ENCODE measurements at places on chromosomes 1 and 21.

DNA sequence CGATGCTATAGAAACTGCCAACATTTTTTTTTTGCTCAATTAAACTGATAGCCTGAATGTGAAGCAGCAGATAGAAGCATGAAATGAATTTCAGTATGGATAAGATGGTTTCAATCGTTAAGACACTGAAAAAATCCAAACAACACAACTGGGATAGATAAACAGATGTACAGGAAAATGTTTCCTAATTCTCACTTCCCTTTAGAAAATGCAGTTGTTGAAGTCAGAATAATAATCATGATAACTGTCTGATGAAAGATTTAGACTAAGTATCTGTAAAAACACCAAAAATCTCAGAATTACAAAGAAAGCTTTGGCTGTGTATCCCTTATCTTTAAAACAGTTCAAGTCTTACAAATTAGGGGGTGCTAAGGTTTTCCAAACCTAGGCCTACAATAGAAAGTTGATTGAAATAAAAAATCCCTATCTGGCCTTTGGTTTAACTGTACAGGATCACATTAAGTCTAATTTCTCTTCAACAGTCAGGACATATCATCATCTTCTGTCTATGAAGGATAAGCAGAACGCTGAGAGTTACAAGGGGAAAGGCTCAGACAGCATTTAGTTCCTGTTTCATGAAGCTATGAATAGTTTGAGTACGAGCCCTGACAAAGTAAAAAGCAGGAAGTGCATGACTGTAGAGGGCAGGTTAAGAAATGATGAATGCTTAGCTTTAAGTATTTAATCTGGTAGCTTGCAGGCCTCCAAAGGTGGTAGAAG is 203.2 kb downstream of the APP start:
- no peak for DNase-seq

DNA sequence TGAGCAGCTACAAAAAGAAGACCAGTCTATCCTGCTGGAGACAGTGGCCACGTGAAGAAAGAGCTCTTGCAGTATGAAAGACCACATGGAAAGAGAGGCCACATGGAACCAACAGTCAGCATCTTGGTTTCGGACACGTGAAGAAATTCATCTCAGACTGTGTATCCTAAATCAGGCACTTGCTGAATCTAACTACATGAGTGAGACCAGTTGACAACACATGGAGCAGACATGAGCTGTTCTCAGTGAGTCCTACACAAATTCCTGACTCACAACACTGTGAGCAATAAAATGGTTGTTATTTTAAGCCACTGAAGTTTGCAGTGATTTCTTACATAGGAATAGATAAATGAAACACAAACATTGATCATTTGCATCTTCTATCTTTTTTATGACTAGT is 2.4 kb upstream of the TAF1A start:
- DNase-seq = no peak

DNA sequence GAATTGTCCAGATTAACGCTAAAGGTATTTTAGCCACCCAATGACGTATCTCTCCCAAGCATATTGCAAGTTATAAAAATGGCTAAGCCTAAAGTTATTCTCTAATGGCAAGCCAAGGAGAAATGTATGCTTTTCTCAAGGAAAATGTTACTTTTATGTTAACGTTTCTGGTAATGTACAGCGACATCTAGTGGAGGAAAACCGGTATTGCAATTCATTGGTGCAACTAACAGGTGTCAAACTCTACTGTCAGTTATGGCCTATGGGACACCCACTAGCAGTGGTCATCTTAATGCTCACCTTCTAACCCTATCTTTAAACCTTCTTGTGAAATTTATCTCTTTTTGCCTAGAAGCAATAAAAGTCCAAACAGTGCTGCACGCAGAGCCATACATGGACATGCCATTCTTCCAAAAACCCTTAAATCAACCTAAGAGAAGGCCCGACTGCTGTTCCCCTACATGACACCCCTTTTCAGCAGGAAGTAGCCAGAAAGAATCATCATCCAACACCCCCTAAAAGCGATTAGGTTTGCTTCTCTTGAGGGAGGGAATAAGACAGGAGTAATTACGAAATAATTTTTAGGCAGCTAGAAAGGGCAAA is 68.7 kb upstream of the LRIF1 start:
- peak; percentile 61 for DNase-seq

DNA sequence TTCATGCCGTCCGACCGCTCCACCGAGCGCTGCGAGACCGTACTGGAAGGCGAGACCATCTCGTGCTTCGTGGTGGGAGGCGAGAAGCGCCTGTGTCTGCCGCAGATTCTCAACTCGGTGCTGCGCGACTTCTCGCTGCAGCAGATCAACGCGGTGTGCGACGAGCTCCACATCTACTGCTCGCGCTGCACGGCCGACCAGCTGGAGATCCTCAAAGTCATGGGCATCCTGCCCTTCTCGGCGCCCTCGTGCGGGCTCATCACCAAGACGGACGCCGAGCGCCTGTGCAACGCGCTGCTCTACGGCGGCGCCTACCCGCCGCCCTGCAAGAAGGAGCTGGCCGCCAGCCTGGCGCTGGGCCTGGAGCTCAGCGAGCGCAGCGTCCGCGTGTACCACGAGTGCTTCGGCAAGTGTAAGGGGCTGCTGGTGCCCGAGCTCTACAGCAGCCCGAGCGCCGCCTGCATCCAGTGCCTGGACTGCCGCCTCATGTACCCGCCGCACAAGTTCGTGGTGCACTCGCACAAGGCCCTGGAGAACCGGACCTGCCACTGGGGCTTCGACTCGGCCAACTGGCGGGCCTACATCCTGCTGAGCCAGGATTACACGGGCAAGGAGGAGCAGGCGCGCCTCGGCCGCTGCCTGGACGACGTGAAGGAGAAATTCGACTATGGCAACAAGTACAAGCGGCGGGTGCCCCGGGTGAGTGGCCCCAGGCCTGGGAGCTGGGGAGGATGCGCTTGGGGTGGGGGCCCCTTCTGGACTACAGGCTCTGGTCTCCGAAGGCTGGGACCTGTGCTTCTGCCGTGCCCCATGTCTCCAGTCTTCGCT is 1.1 kb downstream of the SKI start:
- peak; percentile 71 for DNase-seq

- DNase-seq = peak; percentile 58
Observed at GRCh38 chr1:6646499-6647148, 22.0 kb downstream of the THAP3 start.

- no peak for DNase-seq
Observed at GRCh38 chr1:229030630-229031029, 240.3 kb upstream of the RAB4A start.
